Suprapubic skin (tissue), 4 donors: ENCODE measurements at places on chromosomes 6 and 20. TPM values are rescaled to one million over a fixed set of nuclear protein-coding genes. Genes with fewer than 3 reads are reported as not detected.

DNA sequence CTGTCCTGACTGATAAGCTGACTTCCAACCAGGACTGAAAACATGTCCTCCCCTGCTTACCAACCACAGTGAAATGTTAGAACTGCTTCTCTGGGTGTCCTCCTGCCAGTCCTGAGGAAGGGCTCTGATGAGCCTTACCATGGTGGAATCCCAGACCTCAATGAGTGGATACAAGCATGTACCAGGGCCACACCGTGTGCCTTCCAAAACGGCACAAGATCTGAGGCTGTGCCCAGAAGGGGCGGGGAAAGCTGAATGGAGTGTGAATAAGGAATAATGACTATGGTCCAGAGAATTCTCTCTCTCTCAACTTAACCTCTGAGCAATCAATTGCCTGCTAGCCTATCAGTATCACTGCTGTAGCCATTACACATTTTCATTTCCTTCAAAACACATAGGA lies 51.7 kb downstream of the PDE10A start:
- no peaks in the 10 kb centered on the region for H3K36me3 ChIP-seq
- H3K4me3 ChIP-seq = no peak overlapping the region
- H3K27ac ChIP-seq = no peak overlapping the region
- H3K27me3 ChIP-seq = no peaks in the 10 kb centered on the region

Gene ULBP3
- 0.78 TPM for total RNA-seq

DNA sequence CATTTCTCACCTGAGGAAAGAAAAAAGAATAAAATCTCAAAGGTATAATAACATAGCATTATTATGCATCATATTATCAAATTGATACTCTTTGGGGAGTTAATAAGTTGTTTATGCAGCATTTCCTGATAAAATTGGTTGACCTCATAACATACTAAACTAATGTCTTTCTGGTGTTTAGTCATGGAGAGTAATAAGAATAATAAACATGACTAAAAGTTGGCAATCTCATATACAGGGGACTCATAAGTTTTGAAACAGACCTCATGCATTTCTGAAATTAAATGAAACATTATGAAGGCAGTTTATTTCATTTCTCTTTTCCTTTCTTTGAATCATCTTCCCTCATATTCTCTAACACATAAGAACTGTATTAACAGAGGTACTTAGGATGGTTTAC lies 60.5 kb upstream of the PRDM1 start:
- no peaks in the 10 kb centered on the region for H3K27me3 ChIP-seq
- no peak overlapping the region for H3K4me3 ChIP-seq
- no peaks in the 10 kb centered on the region for H3K4me1 ChIP-seq
- DNase-seq = no peak
- no peak overlapping the region for H3K27ac ChIP-seq
- H3K36me3 ChIP-seq = no peaks in the 10 kb centered on the region

- H3K27ac ChIP-seq = no peak overlapping the region
- DNase-seq = no peak
- peaks cover 8% of the 10 kb centered on the region for H3K36me3 ChIP-seq
- H3K4me3 ChIP-seq = no peak overlapping the region
- no peaks in the 10 kb centered on the region for H3K4me1 ChIP-seq
- no peaks in the 10 kb centered on the region for H3K27me3 ChIP-seq
Measured at GRCh38 chr6:69775585-69775849, 21.3 kb downstream of the LMBRD1 start.

DNA sequence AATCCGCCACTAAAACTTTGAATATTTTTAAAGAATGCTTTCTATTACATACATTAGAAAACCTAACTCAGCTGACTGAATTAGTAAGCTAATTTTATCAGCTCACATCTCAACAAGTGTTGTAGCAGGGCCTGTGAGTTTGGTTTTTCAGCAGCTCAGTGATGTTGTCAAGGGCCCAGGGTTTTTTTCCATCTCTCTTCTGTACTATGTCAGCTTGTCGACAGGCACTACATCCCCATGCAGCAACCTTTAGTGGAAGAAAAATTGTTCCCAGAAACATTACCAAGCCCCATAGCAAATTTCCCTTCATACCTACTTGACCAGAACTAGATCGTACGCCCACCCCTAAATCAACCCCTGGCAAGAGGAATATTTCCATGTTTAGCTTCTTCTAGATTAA lies 170.3 kb upstream of the TNFAIP3 start:
- H3K36me3 ChIP-seq = no peaks in the 10 kb centered on the region
- no peaks in the 10 kb centered on the region for H3K27me3 ChIP-seq

GRCh38 chr6:20853828-20854227 lies 319.6 kb downstream of the CDKAL1 start:
- no peak overlapping the region for H3K27ac ChIP-seq
- no peaks in the 10 kb centered on the region for H3K27me3 ChIP-seq
- no peaks in the 10 kb centered on the region for H3K4me1 ChIP-seq
- no peaks in the 10 kb centered on the region for H3K36me3 ChIP-seq
- no peak overlapping the region for H3K4me3 ChIP-seq

Gene AGPAT4
- 4.1 TPM for total RNA-seq

Gene DCBLD1
- 5.4 TPM for total RNA-seq

DNA sequence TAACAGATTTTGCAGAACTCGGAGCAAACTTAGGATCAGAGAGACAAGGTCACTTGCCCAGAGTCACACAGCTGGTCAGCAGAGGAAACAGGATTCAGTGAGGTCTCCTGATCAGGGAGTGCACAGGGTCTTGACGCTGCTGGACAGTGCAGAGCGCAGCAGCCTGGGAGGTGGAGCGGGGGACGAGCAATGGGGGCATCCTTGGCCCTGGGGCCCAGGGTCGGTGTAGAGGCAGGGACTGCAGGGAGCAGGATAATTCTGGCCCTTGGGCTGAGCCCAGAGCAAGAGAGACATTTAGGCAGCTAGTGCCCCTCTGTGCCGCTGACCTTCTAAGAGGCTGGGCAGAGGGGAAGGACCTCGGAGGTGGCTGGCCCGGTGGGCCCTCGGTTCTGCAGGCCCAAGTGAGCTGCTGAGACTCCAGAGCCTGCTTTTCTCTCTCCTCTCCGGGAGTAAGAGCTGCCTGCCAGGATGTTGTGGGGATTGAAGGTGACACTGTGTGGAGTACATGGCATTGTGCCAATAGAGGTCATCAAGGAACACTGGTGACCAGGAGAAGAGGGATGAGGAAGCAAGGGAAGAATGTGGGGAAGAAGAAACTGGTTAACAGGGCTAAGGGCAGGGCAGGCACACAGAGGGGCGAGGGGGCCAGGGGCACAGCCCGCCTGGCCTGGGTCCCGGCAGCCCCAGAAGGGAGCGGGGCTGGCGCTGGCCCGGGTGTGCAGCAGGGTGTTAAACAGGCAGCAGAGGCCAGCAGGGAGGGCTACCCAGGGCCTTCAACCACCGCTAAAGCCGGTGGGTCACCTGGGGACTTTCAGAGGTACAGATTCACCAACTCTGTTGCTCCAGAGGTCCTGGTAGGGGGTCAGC lies 122.0 kb downstream of the AGPAT4 start:
- no peak for DNase-seq
- H3K36me3 ChIP-seq = peaks cover 8% of the 10 kb centered on the region
- H3K4me3 ChIP-seq = no peak overlapping the region
- H3K4me1 ChIP-seq = no peaks in the 10 kb centered on the region

- no peak overlapping the region for H3K27ac ChIP-seq
- no peak for DNase-seq
- H3K36me3 ChIP-seq = no peaks in the 10 kb centered on the region
- peaks cover 5% of the 10 kb centered on the region for H3K4me1 ChIP-seq
Measured at GRCh38 chr6:113306552-113307145, 550.5 kb upstream of the MARCKS start.

- H3K27ac ChIP-seq = no peak overlapping the region
- peaks cover 15% of the 10 kb centered on the region for H3K4me1 ChIP-seq
- no peaks in the 10 kb centered on the region for H3K27me3 ChIP-seq
- no peak for DNase-seq
- no peaks in the 10 kb centered on the region for H3K36me3 ChIP-seq
Measured at GRCh38 chr20:54047048-54047447, 23.3 kb downstream of the BCAS1 start.

- no peak overlapping the region for H3K27ac ChIP-seq
- H3K36me3 ChIP-seq = no peaks in the 10 kb centered on the region
- no peak overlapping the region for H3K4me3 ChIP-seq
- no peaks in the 10 kb centered on the region for H3K27me3 ChIP-seq
Measured at GRCh38 chr6:134359302-134359701, 41.4 kb upstream of the SGK1 start.

DNA sequence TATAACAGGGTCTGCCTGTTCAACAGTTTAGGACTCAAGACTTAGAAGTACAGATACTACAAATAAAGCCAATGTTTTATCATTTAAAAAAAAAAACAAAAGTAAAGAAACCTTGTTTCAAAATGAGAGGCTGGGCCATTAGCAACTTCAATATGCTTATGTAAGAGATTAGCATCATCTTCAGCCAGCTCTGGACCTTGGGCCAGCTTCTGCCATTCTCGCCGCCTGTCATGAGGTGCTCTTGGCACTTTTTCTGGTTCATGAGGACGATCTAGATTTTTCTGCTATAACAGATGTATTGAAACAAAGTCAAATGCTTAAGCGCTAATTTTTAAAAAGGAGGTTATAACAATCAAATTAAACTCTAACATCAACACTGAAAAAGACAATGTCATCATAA lies 74.2 kb downstream of the WASF1 start:
- no peak overlapping the region for H3K27ac ChIP-seq
- H3K36me3 ChIP-seq = peaks cover 5% of the 10 kb centered on the region

- no peaks in the 10 kb centered on the region for H3K36me3 ChIP-seq
- H3K27ac ChIP-seq = peak overlapping the region; percentile 22
- H3K4me3 ChIP-seq = no peak overlapping the region
Measured at GRCh38 chr6:56655249-56655648, 12.6 kb upstream of the DST start.

DNA sequence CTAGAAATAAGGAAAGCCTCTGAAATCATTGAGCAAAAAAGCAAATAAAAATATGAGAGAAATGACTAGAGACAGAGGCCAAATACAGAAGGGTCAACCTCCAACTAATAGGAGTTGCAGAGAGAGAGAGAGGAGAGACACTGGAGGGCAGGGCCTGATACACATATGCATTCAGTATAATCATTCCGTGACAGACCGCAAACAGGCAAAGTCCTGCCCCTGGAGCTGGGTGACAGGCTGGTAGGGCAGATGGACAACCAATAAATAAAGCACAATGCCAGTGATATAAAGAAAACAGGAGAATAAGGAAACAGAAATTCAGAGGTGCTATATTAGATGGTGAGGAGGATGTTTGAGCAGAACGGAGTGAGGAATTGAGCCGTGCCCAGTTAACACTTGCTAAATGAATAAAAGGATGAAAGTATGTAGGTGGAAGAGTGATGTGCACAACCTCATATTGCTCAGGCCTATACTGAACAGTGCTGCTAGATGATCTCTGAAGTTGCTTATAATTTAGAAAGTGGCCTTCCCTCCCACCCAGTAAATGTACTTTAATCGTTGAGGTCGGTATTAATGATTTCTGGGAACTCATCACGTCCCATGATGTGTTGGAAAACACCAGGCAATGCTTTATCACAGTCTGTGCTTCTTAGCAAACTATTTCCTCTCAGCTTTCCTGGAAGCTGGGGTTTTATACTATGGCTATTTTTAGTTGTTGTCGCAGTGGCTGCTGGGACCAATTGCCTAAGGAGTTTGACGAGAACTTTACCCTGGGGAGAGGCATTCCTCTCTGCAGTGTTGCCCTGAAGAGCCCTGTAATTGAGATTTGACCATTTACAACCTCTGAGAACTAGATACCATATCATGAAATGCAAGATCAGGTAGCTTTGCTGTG lies 37.6 kb upstream of the CLIC5 start:
- DNase-seq = no peak
- H3K4me1 ChIP-seq = no peaks in the 10 kb centered on the region
- peak overlapping the region; percentile 48 for H3K27ac ChIP-seq
- H3K4me3 ChIP-seq = no peak overlapping the region
- H3K36me3 ChIP-seq = no peaks in the 10 kb centered on the region
- no peaks in the 10 kb centered on the region for H3K27me3 ChIP-seq

- peaks cover 3% of the 10 kb centered on the region for H3K4me1 ChIP-seq
- H3K27ac ChIP-seq = no peak overlapping the region
- H3K4me3 ChIP-seq = no peak overlapping the region
- no peaks in the 10 kb centered on the region for H3K27me3 ChIP-seq
- H3K36me3 ChIP-seq = no peaks in the 10 kb centered on the region
- DNase-seq = no peak
Measured at GRCh38 chr20:45247865-45248264, 6.5 kb downstream of the SLPI start.

- H3K36me3 ChIP-seq = no peaks in the 10 kb centered on the region
- no peaks in the 10 kb centered on the region for H3K27me3 ChIP-seq
- peaks cover 9% of the 10 kb centered on the region for H3K4me1 ChIP-seq
- no peak overlapping the region for H3K4me3 ChIP-seq
Measured at GRCh38 chr20:40769677-40770285, 80.7 kb upstream of the MAFB start.

- H3K27ac ChIP-seq = no peak overlapping the region
- no peaks in the 10 kb centered on the region for H3K27me3 ChIP-seq
- no peaks in the 10 kb centered on the region for H3K4me1 ChIP-seq
- H3K4me3 ChIP-seq = no peak overlapping the region
- peaks cover 58% of the 10 kb centered on the region for H3K36me3 ChIP-seq
Measured at GRCh38 chr6:35425284-35425683, 26.9 kb upstream of the FANCE start.

- no peak overlapping the region for H3K4me3 ChIP-seq
- H3K36me3 ChIP-seq = peaks cover 33% of the 10 kb centered on the region
- no peak for DNase-seq
- H3K4me1 ChIP-seq = no peaks in the 10 kb centered on the region
Measured at GRCh38 chr6:87671555-87672029, 30.4 kb downstream of the AKIRIN2 start.

- H3K36me3 ChIP-seq = peaks cover 65% of the 10 kb centered on the region
- no peak overlapping the region for H3K4me3 ChIP-seq
- H3K27ac ChIP-seq = no peak overlapping the region
- DNase-seq = no peak
- no peaks in the 10 kb centered on the region for H3K27me3 ChIP-seq
Measured at GRCh38 chr6:35057449-35058357, 83.4 kb downstream of the TCP11 start.

DNA sequence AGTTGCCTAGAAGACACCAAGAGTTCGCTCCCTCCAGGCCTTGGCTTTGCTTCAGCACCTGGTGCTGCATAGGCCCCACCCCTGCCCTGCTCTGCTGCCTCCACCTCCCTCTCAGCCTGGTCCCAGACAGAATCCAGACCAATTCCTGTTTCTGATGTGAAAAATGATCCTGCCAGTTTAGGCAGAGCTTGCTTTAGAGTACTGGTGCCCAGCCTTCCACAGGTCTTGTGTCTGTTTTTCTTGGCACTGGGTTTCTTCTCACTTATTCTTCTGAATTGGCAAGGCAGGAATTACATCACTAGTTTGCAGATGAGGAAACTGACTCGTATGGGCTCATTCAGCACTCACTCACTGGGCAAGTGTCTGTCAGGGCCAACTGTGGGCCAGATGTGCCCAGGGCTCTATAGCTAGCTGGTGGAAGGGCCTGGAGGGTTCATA lies 53.0 kb downstream of the HLA-A start:
- H3K4me3 ChIP-seq = no peak overlapping the region
- no peaks in the 10 kb centered on the region for H3K4me1 ChIP-seq
- H3K27ac ChIP-seq = no peak overlapping the region
- H3K27me3 ChIP-seq = no peaks in the 10 kb centered on the region
- no peaks in the 10 kb centered on the region for H3K36me3 ChIP-seq

DNA sequence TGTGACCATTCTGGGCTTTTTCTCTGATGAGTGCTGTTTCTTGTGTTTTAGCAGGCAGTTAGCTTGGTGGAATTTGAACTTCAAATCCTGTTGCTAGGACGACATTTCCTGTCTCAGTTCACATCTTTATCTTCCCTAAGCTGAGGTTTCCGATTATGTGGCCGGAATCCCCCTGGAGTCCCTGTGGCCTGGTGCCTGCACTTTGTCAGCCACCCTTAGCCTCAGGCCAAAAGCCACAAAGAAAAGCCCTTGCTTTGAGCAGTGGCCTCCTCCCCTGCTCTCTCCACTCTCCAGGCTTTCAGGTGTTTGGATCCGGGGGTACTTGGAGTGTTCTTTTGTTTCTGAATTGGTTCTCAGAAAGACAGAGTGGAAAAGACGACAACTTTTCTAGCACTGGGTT lies 59.9 kb upstream of the PMEPA1 start:
- no peaks in the 10 kb centered on the region for H3K36me3 ChIP-seq
- peak; percentile 40 for DNase-seq
- H3K27me3 ChIP-seq = no peaks in the 10 kb centered on the region
- no peak overlapping the region for H3K27ac ChIP-seq
